Activated CD4-positive, alpha-beta T cell treated with anti-CD3 and anti-CD28 coated beads for 48 hours (primary cell): ENCODE measurements at places on chromosomes 6 and 20.

- DNase-seq, result no peak
Measured at GRCh38 chr20:6169251-6169650, 46.4 kb upstream of the FERMT1 start.

DNA sequence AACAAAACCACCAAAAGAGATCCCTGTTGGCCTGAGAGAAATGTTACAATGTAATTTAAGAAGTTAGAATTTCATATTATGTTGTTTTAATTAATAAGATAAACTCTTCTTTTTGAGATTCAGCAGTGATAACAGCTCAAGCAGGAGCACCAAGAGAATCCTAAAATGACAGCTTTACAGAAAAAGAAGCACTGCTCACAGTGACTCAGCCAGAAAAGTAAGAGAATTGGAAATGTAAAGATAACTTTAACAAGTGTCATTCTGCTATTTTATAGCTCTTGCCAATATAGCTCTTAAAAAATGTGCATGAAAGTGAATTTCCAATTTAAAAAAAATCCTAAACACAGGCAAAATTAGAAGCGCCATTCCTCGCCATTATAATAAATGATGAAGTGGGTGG lies 111.3 kb downstream of the UBE3D start:
- no peak for DNase-seq

GRCh38 chr6:25564943-25565342 lies 87.1 kb upstream of the SCGN start:
- no peak for DNase-seq

DNA sequence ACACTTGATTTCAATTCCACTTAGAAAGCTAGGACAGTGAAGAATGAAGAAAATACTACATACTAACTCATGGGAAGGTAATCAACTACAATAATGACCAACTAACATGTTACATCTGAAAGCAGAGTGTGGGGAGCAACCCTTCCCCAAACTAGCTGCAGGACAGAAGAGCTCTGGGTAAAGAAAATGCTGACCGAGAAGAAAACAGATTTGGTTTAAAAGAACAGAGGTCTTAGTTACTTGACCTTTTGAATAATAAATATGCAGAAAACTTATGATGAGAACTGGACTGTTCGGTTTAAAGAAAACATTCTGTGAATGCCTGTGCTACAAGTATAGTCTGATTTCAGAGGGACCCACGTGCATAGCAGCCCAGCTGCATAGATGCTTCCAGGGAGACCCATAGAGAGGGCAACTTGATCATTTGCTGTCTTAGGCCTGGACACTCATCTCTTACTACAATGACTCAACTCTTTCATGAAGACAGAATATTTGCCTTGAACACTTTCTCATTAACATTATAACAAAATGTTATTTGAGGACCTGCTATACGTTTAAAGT lies 53.5 kb downstream of the RALGAPA2 start:
- DNase-seq, result no peak

DNA sequence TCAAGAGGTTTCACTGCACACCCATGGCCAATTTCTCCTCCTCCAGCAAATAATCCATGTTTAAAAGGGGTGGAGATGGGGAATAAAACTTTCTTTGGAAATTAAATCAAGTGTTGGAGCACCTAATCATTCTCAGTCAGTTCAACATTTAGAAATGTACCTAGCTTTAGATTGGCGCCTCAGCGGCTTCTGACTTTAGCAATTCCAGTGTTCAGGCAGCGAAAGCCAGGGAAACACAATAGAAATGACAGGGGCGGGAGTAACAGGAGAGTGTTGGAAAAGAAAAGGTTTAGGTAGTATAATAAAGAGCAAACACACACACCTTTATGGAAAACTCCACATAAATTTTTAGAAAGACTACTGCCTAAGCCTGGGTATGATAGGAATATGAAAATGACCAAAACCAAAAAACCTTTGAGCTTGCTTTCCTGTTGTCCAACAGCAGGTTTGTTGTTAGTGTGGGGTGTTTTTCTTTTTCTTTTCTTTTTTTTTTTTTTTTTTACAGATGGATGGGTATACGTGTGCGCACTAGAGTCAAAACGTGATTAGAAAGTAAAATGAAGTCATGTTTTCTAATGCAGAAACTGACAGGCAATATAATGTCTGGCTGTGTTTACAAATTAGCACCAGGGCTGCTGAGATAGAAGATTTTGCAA lies 7.7 kb downstream of the TFAP2A start:
- DNase-seq, result no peak

DNA sequence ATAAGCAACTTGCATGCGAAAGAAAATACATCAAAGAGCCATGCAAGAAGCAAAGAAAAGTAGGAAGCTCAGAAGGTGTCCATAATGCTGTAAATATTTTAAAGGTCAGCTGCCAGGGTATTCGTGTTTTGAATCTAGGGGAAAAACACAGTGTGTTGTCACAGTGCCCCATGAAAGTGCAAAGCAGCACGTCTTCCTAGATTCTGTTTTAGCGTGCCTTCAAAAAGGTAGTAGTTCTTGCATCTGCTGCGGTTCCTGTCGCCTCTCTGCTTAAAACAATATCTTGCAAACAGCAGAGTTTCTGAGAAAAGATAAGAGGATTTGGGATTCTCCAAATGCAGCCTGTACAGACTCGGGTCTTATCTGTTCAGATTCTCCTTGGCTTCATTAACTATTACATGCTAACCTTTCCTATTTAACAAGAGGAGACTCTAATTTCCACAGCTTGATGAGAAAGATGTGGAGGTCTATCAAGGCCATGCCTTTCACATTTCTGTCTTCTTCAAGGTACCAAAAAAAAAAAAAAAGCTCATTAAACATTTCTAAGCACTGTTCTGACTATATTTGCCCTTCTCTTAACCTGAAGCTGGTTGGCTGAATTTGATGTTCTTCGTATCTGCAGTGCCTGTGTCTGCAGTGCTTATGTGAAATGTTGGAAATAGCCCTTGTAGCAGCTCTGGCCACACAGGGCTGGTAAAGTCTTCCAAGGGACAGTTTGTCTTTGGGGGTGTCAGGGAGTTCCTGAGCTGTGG lies 297.5 kb downstream of the ADGB start:
- DNase-seq, result no peak

DNA sequence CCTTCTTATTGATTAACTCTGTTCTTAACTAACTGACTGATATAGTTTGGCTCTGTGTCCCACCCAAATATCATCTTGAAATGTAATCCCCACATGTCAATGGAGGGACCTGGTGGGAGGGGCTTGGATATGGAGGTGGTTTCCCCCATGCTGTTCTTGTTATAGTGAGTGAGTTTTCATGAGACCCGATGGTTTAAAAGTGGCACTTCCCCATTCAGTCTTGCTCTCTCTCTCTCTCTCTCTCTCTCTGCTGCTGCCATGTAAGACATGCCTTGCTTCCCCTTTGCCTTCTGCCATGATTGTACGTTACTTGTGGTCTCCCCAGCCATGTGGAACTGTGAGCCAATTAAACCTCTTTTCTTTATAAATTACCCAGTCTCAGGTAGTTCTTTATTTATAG lies 81.8 kb upstream of the SPACA1 start:
- DNase-seq, result no peak

GRCh38 chr6:42532038-42532669 lies 31.7 kb upstream of the UBR2 start:
- peak; percentile 21 for DNase-seq
